ENCODE measurements at places on chromosomes 4 and X.
A peak's percentile ranks its signal among the peaks of the same experiment; 100 is the strongest.

GRCh38 chrX:7286168-7286837 lies 138.3 kb upstream of the PUDP start:
- DNase-seq = no peak

DNA sequence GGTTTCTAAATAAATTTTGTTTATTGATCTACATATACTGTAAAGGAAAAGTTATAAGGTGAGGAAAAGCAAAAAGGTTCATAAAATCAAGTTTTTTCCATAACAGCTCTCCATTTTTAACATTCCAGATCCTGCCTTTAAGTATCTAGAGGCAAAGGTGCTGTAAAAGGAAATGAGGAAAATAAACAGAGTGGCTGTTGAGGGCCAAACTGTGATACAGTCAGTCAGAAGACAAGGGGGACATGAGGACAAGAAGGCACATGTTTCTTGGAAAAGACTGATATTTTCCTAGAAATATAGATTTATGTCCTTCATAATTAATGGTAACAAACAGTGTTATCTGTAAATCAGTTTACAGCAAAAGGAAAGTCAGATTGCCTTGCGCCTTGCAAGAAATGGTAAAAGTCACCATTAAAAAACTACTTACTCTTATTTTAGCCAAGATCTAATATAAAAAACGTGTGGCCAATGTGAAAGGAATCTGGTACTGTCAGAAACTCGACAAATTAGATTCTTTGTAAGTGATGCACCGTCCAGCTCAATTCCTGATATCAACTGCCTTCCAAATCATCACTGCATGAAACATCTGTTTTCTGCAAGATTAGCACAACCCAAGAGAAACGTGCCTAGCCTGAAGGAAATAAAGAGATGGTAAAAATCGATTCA lies 34.0 kb upstream of the VEGFD start:
- no peak for DNase-seq

GRCh38 chr4:89254847-89255246 lies 52.8 kb downstream of the GPRIN3 start:
- peak; percentile 55 for DNase-seq

DNA sequence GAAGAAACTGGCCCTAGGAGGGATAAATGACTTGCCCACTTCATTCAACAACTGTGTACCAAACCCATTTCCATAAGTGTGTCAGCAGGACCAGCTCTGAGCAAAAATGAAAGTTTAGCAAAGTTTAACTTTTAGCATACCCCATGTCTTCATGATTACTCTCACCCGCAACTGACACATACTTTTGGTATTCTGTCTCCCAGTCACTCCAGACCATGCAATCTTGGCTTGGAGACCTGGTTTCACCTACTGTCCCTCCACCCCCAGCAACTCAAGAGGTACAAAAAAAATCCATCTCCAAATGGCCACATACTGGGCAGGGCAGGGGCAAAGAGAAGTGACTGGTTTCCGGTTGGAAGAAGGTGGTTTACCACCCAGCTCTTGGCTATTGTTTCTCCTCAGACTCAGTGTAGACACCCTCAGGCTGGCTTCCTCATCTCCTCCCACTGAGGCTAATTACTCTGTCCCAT lies 79.8 kb downstream of the RLIM start:
- DNase-seq = no peak

- DNase-seq = no peak
These were observed 20.5 kb upstream of the STS start for GRCh38 chrX:7127056-7127455.

- DNase-seq = no peak
These were observed 70.1 kb upstream of the HCCS start for GRCh38 chrX:11040996-11041395.
